ENCODE measurements at places on chromosomes 16 and 17. TPM values are rescaled to one million over a fixed set of nuclear protein-coding genes. Genes with fewer than 3 reads are reported as not detected.
A peak's percentile ranks its signal among the peaks of the same experiment; 100 is the strongest.

The KRTAP4-1 gene
- total RNA-seq: not detected

The CBFA2T3 gene
- total RNA-seq: 0.14 TPM

DNA sequence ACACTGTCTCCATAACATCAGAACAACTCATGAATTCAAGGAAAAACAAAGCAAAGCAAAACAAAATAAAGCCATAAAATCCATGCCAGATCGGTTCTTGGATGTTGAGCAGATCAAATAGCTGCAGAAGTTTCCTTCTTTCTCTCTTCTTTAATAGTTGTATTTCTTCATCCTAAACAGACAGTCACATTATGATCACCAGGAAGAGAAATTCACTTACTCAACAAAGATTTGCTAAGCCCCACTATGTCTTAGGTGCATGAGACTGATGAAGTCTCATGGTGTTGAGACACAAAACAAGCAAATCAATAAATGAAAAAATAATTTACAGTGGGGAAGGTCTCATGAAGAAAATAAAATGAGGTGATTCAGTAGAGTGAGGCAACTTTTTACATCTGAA lies 72.8 kb downstream of the WIPI1 start:
- DNase-seq: no peak

- peak; percentile 22 for DNase-seq
Observed at GRCh38 chr17:66076546-66077190, 115.3 kb downstream of the CEP112 start.

- no peak for DNase-seq
Observed at GRCh38 chr16:19123535-19124178, 9.9 kb downstream of the ITPRIPL2 start.

- no peak for DNase-seq
Observed at GRCh38 chr16:47965439-47965838, 190.4 kb downstream of the ABCC12 start.

DNA sequence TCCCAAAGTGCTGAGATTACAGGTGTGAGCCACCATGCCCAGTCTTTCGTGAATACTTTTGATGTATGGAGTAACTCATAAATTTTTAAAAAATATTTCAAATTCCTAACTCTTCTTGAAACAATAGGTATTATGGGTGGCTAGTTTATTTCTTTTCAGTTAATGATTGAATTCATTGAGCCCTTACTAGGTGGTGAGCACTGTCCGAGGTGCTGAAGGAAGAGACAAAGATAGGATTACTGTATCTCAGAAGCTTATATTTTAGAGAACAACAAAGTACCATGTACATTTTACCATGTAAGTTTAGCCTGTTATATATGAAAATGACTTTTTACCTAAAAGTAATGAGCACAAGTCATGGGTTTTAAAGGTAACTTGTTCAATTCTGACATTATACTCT lies 418.3 kb downstream of the NPIPA7 start:
- DNase-seq: no peak

GRCh38 chr16:85423631-85424030 lies 189.5 kb upstream of the GSE1 start:
- no peak for DNase-seq

- DNase-seq: no peak
Observed at GRCh38 chr16:57844416-57845030, 42.2 kb upstream of the KIFC3 start.

- DNase-seq: no peak
Observed at GRCh38 chr17:4973256-4974114, 5.9 kb upstream of the SPAG7 start.

DNA sequence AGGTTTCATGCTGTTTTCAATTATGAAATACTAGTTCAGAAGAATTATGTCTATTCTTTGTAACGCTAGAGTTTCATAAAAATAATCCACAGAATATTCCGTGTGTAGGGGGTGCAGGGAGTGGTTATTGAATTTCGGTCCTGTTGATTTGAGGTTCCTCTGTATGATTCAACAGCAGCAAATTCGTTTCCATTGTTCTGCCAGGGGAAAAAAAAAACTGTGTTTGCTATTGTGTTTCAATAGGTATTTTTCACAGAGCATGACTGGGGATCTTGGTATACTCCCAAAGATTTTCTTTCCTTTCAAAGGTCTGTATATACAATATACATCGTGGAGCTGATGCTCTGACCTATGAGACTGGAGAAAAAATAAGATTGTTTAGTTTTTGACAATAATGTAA lies 15.8 kb downstream of the SHISA9 start:
- DNase-seq: no peak

- no peak for DNase-seq
Observed at GRCh38 chr16:7372095-7372494, 39.5 kb downstream of the RBFOX1 start.

DNA sequence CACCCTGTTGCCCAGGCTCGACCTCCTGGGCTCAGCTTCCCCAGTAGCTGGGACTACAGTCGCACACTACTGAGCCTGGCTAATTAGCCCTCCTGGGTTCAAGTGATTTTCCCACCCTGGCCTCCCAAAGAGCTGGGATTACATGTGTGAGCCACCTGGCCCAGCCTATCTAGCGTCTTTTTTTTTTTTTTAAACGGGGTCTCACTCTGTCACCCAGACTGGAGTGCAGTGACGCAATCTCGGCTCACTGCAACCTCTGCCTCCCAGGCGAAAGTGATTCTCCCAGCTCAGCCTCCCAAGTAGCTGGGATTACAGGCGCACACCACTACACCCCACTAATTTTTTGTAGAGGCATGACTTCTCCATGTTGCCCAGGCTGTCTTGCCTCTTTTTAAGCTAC lies 33.3 kb downstream of the GLG1 start:
- DNase-seq: no peak
